Right ventricle myocardium inferior (tissue), 1 donor: ENCODE measurements at places on chromosomes 1 and 21.

DNA sequence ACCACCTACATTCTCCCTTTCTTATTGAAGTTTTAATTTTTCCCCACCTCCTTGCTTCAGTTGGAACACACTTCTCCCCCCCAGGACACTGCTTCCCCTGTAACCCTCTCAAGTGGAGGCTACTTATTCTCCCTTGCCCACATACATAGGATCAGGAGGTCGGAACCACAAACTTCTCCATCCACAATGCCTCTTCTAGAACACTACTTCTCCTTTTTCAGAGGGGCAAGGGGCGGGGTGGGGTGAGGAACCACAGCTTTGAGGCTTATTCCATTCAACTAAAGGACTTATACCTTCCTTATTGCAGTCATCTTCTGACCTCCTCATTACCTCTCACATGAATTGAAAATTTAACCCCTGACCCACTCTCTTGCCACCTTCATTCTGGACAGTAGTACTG lies 81.3 kb downstream of the NEK7 start:
- peak; percentile 69 for DNase-seq

DNA sequence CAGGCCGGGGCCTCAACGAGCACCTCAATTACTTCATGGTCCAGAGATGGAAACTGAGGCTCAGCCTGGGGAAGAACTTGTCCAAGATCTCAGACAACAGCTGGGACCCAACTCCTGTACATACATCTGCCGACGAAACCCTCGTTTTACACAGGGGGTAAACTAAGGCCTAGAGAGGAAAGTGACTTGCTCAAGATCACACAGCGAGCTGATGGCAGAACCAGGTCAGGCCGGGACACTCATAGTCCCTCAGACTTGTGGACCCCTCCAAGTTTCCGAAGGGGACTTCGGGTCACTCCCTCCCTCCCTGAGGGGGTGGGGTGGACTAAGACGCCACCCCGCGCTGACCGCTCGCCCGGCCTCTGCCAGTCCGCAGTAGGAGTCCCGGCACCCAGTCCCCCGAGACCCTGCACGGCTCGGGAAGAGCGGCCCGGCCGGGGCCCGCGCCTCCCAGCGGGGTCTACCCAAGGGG lies 430 bp downstream of the WASF2 start:
- no peak for DNase-seq

- DNase-seq: no peak
Measured at GRCh38 chr1:85599076-85599491, 18.5 kb downstream of the CCN1 start.

DNA sequence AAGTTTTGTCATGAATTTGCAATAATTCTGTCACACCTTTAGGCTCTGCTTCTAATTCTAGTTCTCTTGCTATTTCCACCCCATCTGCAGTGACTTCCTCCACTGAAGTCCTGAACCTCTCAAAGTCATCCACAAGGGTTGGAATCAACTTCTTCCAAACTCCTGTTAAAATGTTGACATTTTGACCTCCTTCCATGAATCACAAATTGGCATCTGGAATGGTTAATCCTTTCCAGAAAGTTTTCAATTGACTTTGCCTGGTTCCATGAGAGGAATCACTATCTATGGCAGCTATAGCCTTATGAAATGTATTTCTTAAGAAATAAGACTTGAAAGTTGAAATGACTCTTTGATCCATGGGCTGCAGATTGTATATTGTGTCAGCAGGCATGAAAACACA lies 19.7 kb upstream of the SFT2D2 start:
- DNase-seq: no peak

- DNase-seq: peak; percentile 17
Measured at GRCh38 chr1:147389532-147390184, 147.2 kb downstream of the CHD1L start.

- no peak for DNase-seq
Measured at GRCh38 chr1:117112047-117112717, 9.4 kb downstream of the TRIM45 start.

- no peak for DNase-seq
Measured at GRCh38 chr1:67193704-67194103, 27.4 kb downstream of the IL23R start.

GRCh38 chr1:161733526-161733925 lies 12.2 kb downstream of the FCRLB start:
- no peak for DNase-seq

DNA sequence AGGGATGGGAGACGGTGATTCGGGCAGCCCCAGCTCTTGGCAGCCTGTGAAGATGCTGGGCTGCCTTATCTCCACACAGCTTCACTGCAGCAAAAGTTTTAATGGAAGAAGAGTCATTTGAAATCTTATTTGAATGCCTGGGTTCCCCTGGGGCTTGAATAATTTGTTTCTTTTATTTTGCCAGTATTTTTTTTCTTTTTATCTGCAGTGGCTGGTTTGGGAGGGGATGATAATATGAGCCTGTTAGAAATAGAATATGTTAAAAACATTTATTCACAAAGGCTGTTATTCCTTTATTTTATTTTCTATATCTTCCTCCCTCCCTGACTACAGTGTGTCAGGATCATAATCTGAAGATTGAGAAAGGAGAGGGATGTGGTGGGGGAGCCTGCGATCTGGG lies 103.4 kb downstream of the ARHGEF10L start:
- DNase-seq: no peak

- DNase-seq: no peak
Measured at GRCh38 chr1:228469413-228470162, 17.6 kb upstream of the RNF187 start.

- no peak for DNase-seq
Measured at GRCh38 chr21:28761674-28762356, 230.9 kb downstream of the LTN1 start.

GRCh38 chr1:234093741-234094140 lies 189.3 kb downstream of the SLC35F3 start:
- DNase-seq: peak; percentile 68
